GM20000 (cell line): ENCODE measurements at places on chromosomes 3 and 15.

DNA sequence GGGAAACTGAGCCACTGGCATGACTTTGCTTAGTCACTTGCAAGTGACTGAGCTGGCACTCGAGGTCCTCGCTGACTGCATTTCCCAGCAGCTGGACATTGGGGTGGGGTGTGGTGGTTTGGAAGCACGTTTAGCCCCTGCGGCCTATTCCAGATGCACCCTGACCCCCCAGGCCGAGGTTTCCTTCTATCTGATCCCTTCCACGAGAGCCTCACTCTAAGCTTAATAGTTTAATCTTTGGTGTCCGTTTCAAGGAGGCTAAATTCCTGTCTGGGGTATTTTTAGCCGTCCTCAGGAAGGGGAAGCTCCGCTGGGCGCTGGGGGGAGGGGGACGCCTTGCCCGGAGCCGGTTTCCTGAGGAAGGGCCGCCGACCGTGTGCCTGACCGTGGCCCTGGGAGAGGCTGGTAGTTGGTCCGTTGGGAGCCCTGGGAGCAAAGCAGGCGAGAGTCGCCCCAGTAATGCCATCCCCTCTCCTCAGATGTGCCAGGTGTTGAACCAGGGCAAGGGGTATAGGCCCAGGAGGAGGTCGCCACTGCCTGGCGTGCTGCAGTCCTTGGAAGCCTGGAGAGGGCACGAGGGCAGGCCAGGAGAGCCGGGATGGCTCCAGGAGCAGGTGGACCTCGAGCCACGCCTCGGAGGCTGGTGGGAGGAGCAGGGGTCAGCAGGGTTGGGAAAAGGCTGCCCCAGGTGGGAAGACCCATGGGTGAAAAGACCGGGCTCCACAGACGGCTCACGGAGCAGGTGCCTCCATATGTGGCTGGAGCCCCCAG, 37.2 kb downstream of the IDH2 start:
- no peak for DNase-seq

DNA sequence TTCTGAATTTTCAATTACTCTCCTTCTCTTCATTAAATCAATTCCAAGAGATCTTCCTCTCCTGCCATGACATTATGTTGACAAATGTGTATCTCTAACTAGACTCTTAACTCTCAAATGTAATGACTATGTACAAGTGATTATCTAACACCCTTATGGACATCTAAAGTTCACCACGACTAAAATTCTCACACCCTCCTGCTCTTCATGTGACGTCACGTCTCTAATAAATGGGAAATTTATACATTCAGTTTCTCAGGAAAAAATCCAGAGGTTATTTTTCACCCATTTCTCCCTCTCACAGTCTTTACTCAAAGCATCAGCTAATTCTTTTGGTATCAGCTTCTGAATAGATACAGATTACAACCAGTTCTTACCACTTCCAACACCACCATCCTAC, 237.5 kb upstream of the EPHA6 start:
- no peak for DNase-seq

- no peak for DNase-seq
These were observed 449.1 kb downstream of the IL5RA start for GRCh38 chr3:2661078-2661477.

DNA sequence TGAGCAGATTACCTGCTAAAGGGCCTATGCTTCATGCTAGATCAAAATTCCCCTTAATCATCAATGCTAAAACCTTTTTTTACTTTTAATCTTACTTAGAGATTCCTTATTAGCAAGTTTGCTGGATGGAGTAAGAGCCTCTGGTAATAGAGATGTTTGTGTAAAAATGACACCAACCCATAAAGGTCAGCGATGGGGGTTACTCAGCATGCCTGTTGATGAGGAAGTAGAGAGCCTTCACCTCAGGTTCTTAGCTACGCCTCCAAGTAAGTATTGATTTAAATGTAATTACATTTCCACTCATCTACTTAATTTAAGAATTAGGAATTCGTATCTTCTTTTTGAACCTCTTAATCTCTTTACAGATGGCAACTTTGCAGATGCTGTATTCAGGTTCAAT, 38.8 kb downstream of the DNAJC13 start:
- DNase-seq = no peak

DNA sequence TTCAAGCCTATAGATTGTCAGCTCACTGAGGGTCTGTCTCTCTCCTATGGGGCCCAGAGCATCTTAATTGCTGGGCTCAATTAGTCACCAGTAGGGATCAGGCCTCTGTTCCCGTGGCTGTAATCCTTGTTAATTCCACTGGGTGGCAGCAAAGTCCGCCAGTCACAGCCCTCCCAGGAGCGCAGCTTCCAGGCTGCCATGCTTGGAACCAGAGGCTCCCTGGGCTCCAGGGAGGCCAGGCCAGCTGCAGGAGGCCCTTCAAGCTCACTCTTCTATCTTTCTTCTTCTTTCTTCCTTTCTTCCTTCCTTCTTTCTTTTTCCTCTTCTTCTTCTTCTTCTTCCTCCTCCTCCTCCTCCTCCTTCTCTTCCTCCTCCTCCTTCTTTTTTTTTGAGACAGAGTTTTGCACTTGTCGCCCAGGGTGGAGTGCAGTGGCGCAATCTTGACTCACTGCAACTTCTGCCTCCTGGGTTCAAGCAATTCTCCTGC, 14.4 kb downstream of the RNU5B-1 start:
- DNase-seq = peak; percentile 88

DNA sequence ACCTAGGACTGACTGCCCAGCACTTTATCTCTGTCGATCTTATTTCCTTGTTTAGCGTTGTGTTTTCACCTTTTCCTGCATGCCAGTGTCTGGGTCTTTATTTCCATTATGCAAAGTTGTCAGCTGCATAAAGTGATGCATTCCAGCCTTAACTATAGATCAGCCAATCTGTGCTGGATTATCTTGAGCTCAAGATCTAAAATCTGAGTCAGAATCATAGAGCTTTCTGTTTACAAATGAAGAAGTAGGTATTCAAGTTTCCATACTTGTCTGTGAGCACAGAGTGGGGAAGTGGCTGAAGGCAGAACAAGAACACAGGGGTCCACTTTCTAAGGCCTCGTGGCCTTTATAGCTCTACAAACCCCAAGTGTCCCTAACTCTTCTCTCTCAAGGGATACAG, 82.4 kb upstream of the PLCL2 start:
- peak; percentile 23 for DNase-seq

- peak; percentile 70 for DNase-seq
These were observed 20.6 kb upstream of the EPHB3 start for GRCh38 chr3:184540777-184541681.

- DNase-seq = no peak
These were observed 78.2 kb upstream of the BLM start for GRCh38 chr15:90638963-90639362.

DNA sequence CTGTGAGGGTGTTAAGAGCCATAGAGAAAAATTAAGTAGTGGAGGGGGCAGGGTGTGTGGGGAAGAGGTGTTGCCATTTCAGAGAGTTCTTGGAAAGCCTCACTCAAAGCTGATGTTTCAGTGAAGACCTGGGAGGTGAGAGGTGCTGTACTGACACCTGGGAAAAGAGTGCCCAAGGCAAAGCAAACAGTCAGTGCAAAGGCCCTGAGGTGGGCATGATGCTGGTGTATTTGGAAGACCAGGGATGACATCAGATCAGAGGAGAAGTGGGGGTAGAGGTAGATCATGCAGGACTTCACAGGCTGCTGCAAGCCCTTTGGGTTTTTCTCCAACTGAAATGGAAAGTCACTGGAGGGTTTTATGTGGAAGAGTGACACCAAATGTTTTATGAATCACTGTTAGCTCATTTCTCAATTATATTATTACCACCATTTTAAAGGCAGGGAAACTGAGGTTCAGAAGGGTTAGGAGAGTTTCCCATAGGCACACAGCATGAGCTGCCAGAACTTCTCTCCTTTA, 42.8 kb upstream of the SMAD3 start:
- no peak for DNase-seq

DNA sequence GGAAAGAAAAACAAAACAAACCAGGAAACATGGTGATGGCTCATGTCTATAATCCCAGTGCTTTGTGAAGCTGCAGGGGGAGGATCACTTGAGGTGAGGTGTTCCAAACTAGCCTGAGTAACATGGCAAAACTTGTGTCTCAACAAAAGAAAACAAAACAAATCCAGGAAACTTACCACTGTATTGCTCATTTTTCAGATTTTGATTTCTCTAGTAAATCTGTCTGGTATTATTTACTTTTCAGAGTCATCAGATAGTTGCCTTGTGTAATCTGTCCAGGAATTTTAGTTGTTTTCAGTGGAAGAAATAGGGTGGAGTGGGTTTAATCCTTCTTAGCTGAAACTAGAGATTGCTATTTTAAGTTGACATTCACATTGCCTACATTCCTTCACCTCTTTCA, 91.8 kb upstream of the ALCAM start:
- no peak for DNase-seq

- no peak for DNase-seq
These were observed 284.1 kb downstream of the NFKBIZ start for GRCh38 chr3:102133376-102133775.

DNA sequence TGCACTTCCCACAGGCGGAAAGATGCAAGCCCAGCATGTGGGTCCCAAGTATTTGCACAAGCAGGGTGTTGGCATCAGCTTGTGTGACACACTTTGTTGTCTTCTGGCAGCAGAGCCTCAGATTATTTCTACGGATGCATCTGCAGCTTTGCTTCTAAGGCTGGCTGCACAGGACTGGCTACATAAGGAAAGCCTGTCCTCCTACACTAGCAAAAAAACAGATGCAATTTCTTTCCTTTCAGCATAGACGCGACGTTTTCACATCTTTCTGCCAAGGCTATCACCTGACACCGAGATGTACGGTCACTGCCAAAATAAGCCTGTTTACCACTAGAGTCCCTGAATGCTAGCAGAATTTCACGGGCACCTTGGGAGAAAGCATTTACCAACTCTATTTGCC, 13.5 kb downstream of the MRPS11 start:
- DNase-seq = no peak

DNA sequence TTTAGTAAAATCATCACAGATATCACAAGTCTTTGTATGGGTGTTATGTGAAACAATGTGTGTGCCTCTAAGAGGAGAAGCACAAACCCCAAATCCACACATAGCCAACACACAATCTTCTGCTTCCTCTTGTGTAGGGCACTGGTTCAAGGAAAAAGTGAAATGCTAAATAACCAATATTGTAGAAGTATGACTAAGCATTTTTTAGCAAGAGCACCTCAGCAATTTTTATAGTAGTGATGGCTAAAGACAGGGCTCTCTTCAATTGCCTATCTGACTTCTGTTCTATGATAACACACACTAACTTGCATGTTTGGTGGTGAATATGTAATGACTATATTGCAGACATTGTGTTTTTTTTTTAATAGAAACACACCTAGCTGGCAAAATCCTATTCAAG, 997.9 kb upstream of the ALCAM start:
- DNase-seq = no peak

- no peak for DNase-seq
These were observed at the start of gene WNT5A for GRCh38 chr3:55486857-55487380. WNT5A (minus strand) TSS chr3:55487306; CDS start chr3:55486985, 321 bp downstream.

DNA sequence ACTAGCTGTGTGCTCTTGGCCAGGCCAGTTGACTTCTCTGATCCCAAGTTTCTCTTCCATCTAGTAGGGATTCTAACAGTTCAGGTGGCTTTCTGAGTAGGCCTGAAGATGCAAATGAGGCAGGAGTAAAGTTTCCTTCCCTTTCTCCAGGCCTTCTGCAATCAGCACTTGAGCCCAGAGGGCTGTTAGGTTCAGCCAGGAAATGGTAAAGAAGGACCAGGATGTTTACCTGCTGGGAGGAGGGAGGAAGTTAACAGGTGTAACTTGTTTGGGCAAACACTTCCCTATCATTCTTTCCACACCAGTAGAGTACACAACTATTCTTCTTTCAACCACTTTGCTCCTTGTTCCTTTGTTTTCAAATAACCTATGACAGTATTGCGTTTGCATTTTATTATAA, 13.3 kb upstream of the TNFSF10 start:
- DNase-seq = no peak

DNA sequence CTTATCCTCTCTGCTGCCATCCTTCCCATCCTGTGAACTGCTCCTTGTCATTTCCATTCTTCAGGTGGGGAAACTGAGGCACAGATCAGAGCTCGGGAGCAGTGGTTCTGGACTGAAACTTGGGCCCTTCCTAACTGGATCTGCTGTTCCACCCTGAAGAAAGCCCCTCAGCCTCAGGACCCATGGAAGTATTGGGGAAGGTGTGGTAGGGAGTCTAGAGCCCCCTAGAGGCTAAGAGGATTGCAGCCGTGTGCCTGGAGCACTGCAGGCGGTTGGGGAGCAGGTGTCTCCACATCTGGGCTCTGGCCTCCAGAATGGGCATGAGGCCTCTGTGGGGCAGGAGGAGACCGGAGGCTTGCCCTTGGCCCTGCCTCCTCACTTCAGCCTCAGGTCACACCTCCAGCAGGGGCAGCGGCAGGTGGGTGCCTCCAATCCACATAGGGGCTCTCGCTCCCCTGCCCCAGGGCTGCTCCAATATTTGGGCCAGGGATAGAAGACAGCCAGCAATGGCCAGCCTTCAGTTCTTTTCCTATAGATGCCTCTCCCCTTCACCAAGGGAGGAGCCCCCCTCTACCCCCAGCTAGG, 28.1 kb downstream of the DNAJB8 start:
- DNase-seq = no peak

GRCh38 chr3:152331018-152331541, 62.4 kb downstream of the MBNL1 start:
- DNase-seq = no peak

DNA sequence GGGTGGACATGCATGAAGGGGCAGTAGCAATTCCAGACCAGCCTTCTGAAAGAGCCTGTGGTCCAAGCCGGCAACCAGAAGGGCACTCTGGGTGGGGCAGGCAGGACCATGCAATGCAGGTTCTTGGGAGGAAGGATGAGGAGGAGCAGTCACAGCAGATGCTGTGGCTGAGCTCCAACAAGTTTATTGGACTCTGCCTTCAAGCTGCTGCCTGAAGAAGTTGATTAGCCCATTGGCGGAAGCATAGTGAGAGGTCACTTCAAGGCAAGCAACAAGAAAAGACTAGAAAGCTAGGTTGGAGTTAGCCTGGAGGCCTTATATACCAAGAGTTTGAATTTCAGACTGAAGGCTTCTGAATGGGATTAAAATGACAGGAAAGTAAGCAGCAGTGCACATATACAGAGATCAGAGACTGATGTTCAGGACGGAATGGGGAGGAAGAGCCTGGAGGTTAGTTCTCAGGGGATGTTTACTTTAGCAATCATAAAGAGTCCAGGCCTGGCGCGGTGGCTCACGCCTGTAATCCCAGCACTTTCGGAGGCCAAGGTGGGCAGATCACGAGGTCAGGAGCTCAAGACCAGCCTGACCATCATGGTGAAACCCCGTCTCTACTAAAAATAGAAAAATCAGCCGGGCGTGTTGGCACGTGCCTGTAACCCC, 39.9 kb downstream of the SFMBT1 start:
- DNase-seq = no peak
